Activated CD8-positive, alpha-beta T cell treated with anti-CD3 and anti-CD28 coated beads, Interleukin-2, amount 10 ng/mL, durations not matched to agents 7 days and 5 days (primary cell): ENCODE measurements at places on chromosomes 1 and 21.

DNA sequence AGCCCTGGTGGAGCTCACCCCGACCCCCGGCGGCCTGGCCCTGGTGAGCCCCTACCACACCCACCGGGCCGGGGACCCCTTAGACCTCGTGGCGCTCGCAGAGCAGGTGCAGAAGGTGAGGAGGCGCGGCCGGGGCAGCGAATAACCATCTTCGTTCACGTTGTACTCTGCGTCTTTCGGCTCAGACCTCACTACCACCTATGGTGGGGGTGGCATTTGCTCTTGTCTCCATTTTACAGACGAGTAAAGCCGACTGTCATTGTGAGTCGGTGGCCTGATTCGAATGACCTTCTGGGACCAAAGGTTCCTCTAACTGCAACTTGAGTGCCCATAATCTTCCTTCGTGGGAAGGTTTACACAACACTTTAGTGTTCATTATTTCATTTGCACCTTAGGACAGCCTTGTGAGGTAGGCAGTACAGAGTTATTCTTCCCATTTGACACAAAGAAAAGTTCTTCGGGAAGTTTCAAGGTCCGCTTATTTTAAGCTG lies 506 bp downstream of the C1orf50 start:
- DNase-seq: no peak

GRCh38 chr1:53893999-53894636 lies at the start of gene DIO1:
Gene DIO1, plus strand, starts transcription at chr1:53894187. Its CDS starts 24 bp downstream, at chr1:53894211.
- DNase-seq: no peak

DNA sequence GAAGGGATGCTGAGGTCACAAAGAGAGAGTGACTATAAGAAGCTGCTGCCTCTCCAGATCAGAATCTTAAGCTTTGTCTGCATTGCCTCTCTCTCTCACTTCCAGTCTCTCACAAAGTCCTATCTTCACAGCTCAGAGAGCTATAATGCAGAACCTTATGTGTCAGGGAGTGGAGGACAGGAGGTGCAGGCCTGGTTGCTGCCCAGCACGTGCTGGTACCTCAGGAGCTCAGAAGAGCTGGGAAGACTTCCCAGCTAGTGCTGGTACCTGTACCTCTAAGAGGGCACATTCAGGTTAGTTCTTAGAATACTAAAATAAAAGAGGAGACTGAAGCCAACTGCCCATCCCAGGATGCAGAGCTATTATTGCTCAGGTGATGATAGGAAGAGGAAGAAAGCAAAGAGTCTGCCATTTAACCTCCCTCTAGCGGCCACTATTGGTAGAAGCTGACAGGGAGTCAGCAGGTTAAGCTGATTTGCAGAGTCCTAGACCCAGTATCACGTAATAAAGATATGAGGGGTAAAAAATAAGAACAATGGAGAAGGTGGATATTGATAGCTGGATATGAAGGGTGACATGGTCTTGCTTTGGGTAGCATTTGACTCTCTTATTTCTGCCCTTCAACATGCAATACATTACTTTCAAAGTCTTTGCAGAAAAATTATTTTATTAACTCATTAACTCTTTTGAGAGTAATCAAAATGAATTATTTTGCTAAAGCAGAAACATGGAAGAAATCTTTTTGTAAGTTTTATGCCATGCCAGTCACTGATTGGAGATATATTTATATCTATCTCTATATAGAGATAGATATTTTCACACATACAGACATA lies 138.1 kb upstream of the HMCN1 start:
- DNase-seq: peak; percentile 60

DNA sequence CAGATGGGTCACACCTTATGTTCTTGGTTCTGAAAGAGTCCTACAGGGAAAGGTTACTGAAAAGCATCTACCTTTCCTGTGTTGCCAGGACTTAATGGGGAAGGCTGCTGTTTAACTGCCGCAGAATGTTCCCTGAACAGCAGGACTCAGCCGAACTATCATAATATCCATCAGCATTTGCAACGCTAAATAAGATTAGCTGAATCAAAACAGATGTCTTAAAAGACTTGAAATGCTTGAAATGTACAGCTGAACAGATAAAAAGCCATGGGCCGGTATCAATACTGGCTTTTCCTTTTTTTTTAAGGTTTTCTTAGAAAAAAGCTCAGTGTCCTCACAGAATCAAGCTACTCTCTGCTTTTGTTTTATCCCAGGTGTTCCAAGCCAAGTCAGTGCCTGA lies 19.7 kb upstream of the ATP13A2 start:
- DNase-seq: no peak

- DNase-seq: no peak
These were observed 116.8 kb downstream of the KCNJ6 start for GRCh38 chr21:37799211-37800056.

DNA sequence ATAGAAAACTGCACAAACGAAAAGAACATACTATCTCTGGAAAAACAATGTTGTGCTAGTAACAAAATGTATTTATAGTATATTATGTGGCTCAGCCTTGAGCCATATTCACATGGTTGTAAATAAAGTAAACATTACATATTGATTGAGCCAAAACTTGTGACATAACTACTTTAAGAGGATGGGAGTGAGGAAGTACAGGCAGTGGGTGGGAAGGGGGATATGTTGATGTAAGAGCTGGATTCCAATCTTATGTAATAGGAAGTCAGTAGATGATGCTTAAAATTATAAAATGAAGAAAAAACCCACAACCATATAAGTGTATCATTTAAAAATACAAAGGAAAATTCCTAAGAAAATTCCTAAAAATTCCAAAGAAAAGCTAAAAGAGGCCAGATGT lies 42.7 kb downstream of the RHOU start:
- no peak for DNase-seq

GRCh38 chr1:6971048-6971447 lies 185.8 kb downstream of the CAMTA1 start:
- no peak for DNase-seq

GRCh38 chr1:34984435-34984792 lies 733 bp downstream of the TMEM35B start:
- no peak for DNase-seq

DNA sequence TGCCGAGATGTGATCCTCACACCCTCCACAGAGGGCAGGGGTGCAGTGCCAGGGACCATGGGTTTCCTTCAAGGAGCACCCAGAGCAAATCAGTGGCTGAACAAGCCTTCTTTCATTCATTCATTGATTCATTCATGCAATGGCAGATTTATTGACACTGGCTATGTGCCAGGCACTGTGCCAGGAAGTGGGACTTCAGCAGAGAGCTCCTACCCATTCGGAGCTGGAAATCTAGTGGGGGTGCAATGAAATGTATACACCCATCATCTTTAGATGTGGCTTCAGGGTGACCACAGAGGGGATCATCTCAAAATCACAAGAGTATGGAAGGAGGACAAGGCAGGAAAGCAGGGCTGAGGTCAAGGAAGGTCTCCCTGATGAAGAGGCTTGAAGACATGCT lies 18.9 kb downstream of the SLC6A9 start:
- no peak for DNase-seq

- DNase-seq: no peak
These were observed 19.9 kb downstream of the CLDN17 start for GRCh38 chr21:30146558-30147282.

GRCh38 chr1:113835686-113836290 lies 23.5 kb upstream of the RSBN1 start:
- peak; percentile 41 for DNase-seq

DNA sequence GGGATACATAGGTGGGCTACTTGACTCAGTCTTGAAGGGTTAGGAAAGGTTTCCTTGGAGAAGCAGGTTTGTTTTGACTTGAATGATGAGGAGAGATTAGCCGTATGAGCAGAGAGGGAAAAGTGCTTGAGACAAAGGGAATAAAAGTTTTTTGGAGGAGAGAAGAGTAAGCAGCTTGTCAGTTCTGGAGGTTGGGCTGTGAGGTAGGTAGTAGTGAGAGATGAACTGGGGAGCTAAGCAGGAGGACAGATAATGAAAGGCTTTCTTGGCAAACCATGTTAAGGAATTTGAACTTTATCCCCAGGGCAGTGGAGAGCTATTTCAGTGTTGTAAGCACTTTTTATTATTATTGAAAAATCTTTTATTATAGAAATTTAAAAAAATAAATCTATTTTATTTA lies 3.6 kb downstream of the OSBPL9 start:
- no peak for DNase-seq

GRCh38 chr1:2981981-2982614 lies 39.2 kb upstream of the ACTRT2 start:
- DNase-seq: no peak

DNA sequence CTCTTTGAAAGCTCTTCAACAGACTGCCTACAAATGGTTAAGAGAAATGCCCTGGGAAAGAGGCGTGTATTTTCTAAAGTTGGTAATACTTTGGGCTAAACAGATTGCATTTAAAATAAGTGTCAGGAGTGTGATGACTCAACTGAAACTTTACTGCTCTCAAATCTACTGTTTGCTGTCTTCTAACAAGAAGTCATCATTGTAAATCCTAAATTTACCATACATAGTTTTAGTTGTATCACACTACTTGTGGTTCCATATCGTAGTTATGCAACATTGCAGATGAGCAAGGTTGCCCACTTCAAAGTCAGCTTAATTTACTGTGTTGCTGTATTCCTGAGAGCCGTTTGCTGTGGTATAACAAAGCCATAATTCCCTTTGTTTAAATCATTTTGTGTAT lies 59.6 kb downstream of the RGS21 start:
- no peak for DNase-seq

GRCh38 chr1:51946300-51946699 lies 44.2 kb downstream of the RAB3B start:
- DNase-seq: no peak

- no peak for DNase-seq
These were observed 9.0 kb upstream of the TBX19 start for GRCh38 chr1:168271636-168272035.

DNA sequence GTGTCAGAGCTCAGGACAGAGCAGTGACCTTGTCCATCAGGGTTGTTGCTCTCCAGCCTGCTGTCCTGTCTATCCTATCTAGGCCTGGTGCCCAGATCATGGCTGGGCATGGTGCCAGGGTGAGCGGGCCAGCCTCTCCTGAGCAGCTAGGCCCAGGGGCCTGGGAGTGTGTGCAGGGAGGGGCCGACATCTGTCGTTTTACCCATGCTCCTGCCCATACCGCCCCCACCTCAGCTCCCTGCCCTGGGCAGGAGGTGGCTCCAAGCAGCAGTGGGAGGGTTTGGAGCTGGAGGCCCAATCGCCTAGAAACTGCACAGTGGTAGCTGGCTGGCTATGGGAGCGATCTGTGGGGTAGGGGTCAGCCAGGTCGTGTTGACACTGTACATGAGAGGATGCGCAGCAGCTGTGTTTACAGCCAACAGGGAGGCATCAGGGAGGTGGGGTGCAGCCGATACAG lies 6.5 kb downstream of the INSRR start:
- DNase-seq: no peak

GRCh38 chr1:17904290-17904689 lies 149.2 kb downstream of the ACTL8 start:
- DNase-seq: no peak

GRCh38 chr1:91450260-91450659 lies 45.6 kb upstream of the HFM1 start:
- no peak for DNase-seq

GRCh38 chr21:36636016-36636415 lies 62.9 kb upstream of the SIM2 start:
- no peak for DNase-seq

- no peak for DNase-seq
These were observed 22.7 kb downstream of the WNT9A start for GRCh38 chr1:227924833-227925574.

GRCh38 chr1:80917225-80917624 lies 883.5 kb upstream of the ADGRL2 start:
- no peak for DNase-seq

DNA sequence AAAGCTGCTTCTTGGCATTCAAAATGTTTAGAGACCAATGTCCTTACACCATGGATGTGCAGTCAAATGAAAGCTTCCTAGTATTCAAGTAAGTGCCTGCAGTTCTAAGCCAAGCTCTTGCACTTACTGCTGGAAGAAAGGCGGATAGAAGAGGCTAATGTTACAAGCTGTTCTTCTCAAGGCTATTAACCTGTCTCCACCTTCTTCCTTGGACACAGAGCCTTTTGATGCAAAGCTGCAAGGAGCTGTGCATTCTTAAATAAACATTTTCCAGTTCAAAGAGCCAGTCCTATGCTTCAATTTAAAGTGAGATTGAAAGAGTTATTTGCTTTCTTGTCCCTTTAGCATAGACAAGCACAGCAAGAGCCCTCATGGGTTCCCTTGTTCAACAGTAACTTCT lies 167.9 kb upstream of the RUNX1 start:
- no peak for DNase-seq

- no peak for DNase-seq
These were observed 767.7 kb upstream of the ADGRL2 start for GRCh38 chr1:81032973-81033425.

- DNase-seq: no peak
These were observed 47.8 kb downstream of the PRRX1 start for GRCh38 chr1:170711682-170712081.
